ENCODE measurements at places on chromosomes 3 and 15. TPM values are rescaled to one million over a fixed set of nuclear protein-coding genes. Genes with fewer than 3 reads are reported as not detected.

DNA sequence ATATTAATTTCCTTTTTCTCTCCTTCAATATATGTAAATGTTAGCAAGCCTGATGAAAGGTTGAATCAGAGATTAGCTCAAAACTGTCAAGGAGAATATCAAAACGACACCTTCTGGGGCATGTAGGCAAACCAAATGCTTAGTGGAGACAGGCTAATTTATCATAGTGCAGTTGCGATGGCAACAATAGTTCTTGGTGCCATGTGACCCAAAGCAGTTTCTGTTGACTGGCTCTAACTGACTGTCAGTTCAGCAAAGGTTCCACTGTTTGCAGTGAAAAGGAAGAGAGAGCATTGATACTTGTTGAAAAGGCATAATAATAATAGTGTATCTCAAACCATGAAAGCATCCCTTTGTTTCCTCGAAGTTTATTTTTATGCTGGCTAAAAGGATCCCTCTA, 513.9 kb downstream of the NLGN1 start:
- no peaks in the 10 kb centered on the region for H3K27me3 ChIP-seq
- H3K4me1 ChIP-seq: no peaks in the 10 kb centered on the region
- H3K4me3 ChIP-seq: no peak overlapping the region
- DNase-seq: no peak
- no peaks in the 10 kb centered on the region for H3K36me3 ChIP-seq

DNA sequence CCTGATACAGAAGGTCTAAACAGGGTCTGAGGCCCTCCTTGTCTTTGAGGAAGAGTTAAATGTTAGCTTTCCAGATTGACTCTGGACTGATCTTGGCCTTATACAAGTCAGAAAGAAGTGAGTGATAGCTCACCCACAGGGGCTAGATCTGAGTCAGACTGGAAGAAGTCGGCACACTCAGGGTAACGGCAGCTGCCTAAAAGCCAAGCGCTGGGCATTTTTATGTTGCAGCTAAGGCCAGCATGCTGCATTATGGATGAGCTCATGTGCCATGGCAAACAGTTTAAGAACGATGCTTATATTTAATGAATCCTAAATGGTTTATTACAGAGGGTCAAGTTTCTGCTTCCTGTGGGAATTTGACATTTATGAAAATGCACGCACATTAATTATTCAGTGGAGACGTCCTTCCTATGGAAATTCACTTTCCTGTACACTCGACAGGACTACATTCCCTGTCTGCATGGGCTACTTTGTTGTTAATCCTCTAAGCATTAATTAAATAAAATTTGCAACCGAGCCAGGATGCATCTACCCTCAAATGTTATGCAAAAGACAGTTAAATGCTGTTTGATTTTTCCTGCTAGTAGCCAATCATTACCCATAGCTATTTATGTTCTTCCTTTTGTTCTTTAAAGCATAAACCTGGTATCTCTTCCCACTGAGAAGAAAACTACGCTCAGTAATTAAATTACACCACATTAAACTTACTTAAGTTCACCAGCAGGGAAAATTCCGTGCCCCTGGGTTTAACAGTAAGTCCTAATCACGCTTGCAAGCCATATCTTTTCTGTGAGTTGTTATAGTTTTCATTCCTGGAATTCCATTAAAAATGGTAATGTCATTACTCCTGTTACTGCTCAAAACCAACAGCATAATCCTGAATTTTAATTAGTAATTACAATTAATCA, 762.7 kb upstream of the CFAP20DC start:
- H3K27me3 ChIP-seq: no peaks in the 10 kb centered on the region
- no peak overlapping the region for H3K4me3 ChIP-seq
- DNase-seq: no peak
- H3K27ac ChIP-seq: no peak overlapping the region
- no peaks in the 10 kb centered on the region for H3K36me3 ChIP-seq

DNA sequence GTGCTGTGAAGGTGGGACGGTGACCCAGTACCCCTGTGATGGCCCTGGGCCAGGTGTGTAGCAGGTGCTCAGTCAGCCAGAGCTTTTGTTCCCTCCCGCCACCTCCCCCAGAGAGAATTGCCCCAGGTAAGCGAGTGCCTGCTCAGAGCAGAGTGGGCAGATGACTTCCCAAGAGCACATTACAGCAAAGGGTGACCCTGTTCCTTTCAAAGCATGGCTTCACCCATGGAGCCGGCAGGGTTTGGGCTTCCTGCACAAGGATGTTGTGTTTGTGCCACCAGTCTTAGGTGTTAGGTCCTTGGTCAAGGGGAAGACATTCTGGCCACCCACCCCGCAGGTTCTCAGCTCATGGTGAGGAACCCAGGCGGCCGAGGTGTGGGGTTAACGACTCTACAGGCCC, 30.7 kb downstream of the SLC6A6 start:
- no peaks in the 10 kb centered on the region for H3K36me3 ChIP-seq
- peaks cover 71% of the 10 kb centered on the region for H3K4me1 ChIP-seq
- no peaks in the 10 kb centered on the region for H3K27me3 ChIP-seq
- H3K4me3 ChIP-seq: peak overlapping the region; percentile 58
- peak overlapping the region; percentile 82 for H3K27ac ChIP-seq

DNA sequence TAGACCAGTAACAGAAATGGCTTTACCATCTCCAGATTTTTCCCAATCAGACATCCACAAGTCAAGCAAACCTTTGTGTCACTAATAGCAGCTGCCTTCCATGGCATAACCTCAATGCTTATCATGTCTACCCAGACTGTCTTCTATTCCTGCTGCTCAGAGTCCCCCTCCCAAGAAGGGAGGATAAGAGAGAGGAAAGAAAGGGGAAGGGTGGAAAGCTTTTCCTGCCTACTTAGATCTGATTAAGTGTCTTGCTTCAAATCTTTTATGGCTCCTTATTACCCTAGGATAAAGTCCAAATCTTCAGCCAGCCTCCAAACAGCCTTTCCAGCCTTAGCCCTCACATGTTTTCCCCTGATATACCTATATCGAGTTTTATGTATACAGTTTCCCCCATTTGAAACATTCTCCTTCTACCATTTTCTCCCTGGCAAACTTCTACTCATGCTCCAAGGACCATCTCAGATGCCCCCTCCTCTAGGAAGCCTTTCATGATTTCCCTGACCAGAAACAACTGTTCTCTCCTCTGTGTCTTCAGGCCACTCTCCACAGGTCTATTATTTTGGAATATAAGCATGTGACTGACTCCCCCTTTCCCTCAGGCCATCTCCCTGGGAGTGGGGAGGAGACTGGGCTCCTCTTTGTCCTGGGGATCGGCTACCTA, 7.9 kb upstream of the SSUH2 start:
- H3K4me3 ChIP-seq: no peak overlapping the region
- H3K4me1 ChIP-seq: no peaks in the 10 kb centered on the region
- H3K27me3 ChIP-seq: peaks cover 17% of the 10 kb centered on the region
- H3K27ac ChIP-seq: no peak overlapping the region
- no peak for DNase-seq

- H3K4me3 ChIP-seq: no peak overlapping the region
- no peak overlapping the region for H3K27ac ChIP-seq
- no peaks in the 10 kb centered on the region for H3K27me3 ChIP-seq
- peaks cover 4% of the 10 kb centered on the region for H3K36me3 ChIP-seq
Measured at GRCh38 chr15:51024735-51025453, 69.8 kb downstream of the TNFAIP8L3 start.

- H3K36me3 ChIP-seq: no peaks in the 10 kb centered on the region
- no peak for DNase-seq
- H3K27me3 ChIP-seq: peaks cover 13% of the 10 kb centered on the region
- peak overlapping the region; percentile 94 for H3K4me3 ChIP-seq
- H3K4me1 ChIP-seq: peaks cover 26% of the 10 kb centered on the region
Measured at GRCh38 chr3:107239703-107240102, 137.5 kb upstream of the CCDC54 start.

The FAM107A gene
- total RNA-seq: not detected

The USP19 gene
- total RNA-seq: 92.2 TPM

The GUCA1C gene
- total RNA-seq: not detected

Data from activated T-cell treated with anti-CD3 and anti-CD28 coated beads, Interleukin-2, amount 50 U/mL, for 72 hours (primary cell).